ENCODE measurements at places on chromosomes 7 and 10.
A peak's percentile ranks its signal among the peaks of the same experiment; 100 is the strongest.

DNA sequence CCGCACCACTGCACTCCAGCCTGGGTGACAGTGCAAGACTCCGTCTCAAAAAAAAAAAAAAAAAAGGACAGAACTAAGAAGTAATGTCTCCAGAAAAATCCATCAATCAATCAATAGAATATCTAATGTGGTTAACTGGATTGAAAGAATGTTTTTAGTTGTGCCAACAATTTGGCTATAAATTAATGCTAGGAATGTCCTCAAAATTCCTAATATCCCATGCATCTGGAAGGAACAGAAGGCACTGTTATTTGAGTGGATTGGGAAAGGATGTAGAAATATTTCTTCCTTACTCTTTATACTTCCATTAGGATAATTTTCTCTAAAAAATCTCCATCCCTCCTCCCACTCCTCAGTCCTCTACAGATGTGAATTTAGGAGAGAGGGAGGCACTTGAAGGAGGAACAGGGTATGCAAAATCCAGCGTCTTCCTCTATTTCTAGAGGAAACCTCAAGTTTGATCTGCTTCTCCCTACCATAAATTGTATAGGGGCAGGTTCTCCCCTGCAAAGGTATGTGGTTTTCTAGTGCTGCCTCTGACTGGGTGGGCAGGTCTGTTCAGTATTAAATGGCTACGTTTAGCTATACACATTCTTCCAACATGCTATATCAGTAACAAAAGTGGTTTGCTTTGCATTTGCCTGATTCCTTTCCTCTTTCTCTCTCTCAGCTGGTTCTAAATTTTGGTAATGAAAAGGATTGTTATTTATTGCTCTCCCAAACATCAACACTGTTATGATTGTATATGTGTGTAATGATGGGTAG lies 54.1 kb downstream of the RNLS start:
- no peak for DNase-seq

GRCh38 chr7:108234281-108234680 lies 104.1 kb upstream of the LAMB4 start:
- DNase-seq, result no peak

DNA sequence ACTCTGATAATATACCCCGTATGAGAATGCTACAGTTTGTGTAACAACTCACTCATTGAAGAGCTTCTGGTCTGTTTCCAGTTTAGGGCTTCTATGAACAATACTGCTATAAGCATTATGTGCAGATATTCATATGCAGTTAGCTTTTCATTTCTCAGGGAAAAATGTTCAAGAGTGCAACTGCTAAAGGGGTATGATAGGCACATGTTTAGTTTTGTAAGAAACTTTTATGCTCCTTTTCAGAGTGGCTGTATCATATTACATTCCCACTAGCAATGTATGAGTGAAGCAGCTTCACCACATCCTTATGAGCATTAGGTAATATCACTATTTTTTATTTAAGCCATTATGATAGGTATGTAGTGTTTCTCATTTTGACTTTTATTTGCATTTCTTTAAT lies 182.6 kb upstream of the CXCL12 start:
- DNase-seq, result no peak

DNA sequence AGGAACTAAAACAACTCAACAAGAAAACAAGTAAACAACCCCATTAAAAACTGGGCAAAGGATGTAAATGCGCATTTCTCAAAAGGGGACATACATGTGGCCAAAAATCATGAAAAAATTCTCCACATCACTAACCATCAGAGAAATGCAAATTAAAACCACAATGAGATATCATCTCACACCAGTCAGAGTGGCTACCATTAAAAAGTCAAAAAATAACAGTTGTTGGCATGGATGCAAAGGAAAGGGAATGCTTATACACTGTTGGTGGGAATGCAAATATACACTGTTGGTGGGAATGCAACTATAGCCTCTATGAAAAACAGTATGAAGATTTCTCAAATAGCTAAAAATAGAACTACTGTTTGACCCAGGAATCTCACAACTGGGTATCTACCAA lies 60.0 kb upstream of the LANCL2 start:
- no peak for DNase-seq

- no peak for DNase-seq
These were observed 393.3 kb downstream of the PLXNA4 start for GRCh38 chr7:132182992-132183391.

DNA sequence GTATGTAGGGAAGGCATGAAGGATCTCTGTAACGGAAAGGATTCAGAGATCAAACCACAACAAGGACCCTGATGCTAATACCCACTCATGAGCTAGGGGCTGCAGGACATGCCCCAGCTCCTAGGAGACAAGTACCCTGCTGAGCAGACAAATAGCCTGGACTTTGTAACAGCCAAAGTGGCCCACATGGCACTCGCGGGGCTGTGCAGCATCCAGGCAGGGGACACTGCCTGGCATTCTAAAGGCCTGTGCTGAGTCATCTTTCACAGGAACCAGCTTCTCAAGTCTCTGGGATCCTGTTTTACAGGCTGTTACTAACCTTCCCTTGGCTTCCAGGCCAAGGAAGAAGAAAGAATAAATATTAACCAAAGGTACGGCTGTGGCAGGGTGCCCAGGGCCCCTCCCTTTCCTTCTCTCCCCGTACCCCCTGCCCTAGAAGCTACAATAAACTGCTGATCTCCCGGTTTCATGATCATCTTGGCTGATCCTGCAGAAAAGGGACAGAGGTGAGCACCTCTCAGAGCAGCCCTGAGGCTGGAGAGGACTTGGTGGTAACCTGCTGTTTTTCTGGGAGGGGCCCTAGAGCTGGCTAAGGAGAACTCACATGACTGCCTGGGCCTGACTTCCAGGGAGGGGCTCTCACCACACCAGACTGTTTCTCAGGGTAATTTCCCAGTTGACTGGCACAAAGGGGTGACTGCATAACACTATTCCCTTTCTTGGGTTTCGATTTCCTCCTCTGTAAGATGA lies 4.2 kb upstream of the RPEL1 start:
- peak; percentile 2 for DNase-seq

GRCh38 chr10:86162036-86162435 lies 204.6 kb downstream of the GRID1 start:
- no peak for DNase-seq

- no peak for DNase-seq
These were observed 292.9 kb upstream of the ZMIZ1 start for GRCh38 chr10:78775891-78776290.
